NCI-H2171 (cell line): ENCODE measurements at places on chromosomes 2 and 18.

DNA sequence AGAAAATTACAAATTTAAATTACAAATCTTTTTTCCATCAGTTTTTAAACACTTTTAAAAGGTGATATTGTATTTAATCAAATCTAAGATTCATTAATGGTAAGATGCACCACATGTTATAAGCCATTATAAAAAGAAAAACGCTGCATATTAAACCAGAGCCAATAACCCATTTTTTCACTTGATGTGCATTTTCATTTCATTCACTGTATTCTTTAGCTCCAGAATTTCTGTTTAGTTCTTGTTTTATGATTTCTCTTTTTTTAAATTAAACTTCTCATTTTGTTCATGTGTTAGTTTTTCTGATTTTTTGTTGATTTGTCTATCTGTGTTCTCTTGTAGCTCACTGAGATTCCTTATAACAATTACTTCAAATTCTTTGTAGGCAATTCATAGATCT lies 62.4 kb upstream of the MBOAT2 start:
- DNase-seq, result no peak

DNA sequence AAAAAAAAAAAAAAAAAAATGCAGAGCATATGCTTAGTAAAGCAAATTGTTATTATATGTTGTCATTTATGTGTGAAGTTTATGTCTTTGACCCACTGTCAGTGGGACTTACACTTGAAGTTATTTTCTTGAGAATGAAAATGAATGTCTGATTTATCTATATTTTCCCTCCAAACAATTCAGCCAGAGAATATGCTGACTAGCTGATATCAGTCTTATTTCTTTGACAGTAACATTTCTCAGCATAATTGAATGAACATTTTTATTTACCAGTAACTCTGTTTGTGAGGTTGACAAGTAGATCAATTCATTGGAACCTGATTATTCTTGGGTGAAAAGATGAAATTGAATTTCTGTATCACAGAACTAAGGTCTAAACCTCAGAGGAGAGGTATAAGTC lies 40.0 kb upstream of the VPS54 start:
- DNase-seq, result no peak

- DNase-seq, result no peak
Observed at GRCh38 chr2:45729753-45730512, 78.5 kb downstream of the PRKCE start.

DNA sequence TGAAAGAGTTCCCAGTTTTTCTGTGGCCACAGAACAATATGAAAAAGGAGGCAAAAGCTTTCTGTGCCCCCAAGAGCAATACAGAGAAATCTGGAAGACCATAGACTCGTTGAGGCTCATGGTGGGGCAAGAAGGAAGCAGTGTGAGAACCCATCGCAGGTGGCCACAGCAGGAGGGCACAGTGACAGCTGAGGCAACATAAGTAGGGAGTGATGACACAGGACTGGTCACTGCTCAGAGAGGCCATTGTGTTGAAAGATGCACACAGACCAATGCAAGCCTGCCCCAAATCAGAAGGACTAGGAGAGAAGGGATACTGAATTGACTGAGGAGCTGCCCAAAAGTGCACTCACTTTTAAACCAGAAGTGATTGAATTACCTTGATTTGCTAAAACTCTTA lies 483.6 kb downstream of the EPHA4 start:
- DNase-seq, result no peak

DNA sequence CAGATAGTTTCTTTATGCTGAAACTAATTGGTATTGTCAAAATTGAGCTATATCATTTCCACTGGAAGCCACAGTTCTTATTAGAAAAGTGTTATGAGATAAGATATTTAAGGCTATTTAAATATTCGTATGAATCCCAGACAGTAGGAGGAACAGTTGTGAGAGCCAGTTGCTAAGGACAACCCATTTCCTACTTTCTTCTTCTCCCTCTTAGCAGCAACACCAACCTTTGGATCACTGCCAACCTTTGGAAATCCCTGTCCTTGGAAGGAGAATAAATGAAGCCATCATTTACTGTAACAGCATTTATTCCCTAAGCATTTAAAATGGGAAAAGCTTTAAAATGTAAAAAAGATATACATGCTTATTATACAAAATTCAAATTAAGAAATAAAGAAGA lies 85.8 kb downstream of the PLCL1 start:
- DNase-seq, result no peak

DNA sequence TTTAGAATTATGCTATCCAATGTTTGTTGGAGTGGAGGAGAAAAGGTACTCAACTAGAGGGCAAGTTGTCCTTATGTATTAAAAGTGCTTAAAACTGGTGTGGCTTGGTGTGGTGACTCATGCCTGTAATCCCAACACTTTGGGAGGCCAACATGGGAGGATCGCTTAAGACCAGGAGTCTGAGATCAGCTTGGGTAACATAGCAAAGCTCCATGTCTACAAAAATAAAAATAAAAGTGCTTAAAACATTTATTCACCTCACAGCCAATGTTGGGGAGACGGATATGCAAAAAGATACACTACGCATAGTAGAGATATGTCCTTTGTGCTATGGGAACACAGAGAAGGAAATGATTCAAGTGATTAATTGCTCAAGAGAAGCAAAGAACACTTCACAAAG lies 19.3 kb upstream of the TNFAIP6 start:
- no peak for DNase-seq

DNA sequence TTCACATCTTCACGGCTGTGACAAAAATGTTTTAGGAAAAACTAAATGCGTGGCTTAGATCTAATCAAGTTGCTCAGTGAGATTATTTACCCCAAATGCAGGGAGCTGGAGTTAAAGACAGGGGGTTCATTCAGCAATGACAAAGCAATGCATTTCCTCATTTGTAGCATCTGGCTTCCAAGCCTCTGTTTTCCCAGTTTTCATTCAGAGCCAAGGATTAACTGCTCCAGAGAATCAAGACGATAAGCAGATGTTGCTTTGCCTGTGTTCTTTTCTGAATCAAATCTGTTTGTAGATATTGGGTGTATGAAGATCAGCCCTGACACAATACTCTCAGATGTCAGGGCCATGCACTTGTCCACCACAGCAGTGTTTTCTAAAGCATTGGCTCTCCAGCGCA lies 147.4 kb upstream of the SIX2 start:
- no peak for DNase-seq

DNA sequence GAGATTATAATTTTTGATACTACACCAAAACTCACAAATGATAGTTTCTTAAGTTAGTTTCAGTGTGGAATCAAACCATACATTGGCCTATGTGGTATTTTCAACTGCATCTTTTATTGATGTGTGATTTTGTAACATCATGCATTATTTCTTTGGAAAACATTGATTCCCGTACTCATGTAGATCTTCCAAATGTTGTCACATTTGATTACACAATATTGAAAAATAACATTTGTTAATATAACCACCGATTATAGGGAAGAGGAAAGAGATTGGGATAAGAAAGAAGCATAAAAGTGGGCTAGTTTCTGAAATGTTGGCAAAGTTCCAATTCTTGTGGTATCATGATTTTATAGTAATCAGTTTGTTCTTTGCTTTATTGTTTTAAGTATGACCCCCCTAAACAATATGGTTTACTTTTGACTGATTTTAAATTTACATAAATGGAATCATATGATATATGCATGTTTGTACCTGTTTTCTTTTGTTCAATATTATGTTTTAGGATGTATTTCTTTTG lies 117.2 kb upstream of the OTX1 start:
- no peak for DNase-seq
